NCI-H1417 (cell line): ENCODE measurements at places on chromosomes 1 and 21.

DNA sequence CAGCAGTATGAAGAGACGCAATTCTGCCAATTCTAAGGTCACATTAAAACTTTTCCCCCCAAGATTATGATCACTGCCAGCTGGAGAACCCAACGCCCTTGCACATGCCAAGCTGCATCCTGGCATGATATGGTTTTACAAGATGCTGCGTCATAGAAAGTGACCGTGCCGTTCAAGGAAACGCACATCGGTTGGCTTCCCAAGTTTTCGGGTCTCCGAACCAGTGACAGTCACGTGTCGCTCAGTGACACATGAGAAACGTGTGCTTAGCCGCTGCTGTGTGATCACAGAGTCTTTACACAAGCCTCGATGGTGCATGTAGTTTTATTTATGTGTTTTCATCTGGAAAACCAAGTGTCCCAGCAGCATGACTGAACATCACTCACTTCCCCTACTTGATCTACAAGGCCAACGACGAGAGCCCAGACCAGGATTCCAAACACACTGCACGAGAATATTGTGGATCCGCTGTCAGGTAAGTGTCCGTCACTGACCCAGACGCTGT, 7.4 kb downstream of the SMIM1 start:
- no peak for DNase-seq

- peak; percentile 87 for DNase-seq
Observed at GRCh38 chr1:226110249-226111097, 48.0 kb downstream of the H3-3A start.

DNA sequence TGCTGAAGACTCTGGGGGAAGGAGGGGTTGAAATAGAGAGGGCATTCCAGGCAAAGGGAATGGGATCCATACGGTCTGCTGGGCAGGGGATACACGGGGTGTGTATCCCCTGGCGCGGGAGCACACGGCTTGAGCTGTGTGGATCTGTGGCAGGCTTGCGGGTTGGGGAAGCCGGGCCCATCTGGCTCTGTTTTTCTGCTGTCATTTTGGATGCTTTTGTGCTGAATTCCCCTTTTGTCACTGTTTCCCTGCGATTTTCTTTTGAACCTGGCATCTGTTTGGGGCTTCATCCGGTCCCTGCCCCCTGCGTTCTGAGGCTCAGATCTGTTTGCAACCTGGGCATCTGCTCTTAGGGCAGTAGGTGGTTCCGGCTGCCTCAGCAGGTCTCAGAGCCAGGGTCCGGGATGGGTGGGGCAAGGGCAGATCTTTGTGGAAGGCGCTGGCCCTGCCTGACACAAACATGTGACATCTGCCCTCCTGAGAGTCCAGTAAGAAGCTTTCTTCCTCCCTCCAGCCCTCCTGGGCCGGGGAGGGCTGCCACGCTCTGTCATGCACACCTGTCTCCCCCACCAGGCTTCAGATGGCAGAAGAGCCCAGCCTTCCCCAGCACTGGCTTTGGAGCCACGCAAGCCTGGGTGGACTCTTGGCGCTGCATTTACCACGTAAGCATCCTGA, 84.0 kb downstream of the IGSF21 start:
- no peak for DNase-seq

DNA sequence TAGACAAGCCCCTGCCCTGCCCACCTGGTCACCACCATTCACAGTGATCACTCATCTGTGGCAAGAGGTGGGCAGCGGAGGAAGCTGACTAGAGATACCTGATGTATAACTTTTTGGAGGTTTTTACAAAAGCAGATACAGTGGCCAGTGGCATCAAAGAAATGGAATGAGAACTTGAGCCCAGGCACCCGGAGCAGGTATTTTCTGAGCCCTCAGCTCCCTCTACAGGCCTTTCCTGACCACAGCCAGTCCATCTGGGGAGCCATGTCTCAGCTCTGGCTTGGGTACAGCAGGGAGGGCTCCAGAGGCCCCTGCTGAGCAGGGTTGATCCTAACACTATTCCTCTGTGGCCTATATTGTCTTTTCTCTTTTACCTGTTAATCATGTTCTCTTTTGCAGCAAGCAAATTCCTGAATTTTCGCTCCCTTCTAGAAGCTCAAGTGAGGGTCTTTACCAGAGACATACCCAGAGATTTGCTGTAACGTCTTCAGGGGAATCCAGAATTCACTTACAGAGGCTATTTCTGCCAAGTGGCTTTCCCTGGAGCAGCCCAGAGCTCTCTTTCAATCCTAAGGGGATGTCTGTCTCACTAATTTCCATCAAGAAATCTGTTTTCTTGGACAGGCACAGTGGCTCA, 27.3 kb downstream of the GPR157 start:
- DNase-seq: peak; percentile 25

DNA sequence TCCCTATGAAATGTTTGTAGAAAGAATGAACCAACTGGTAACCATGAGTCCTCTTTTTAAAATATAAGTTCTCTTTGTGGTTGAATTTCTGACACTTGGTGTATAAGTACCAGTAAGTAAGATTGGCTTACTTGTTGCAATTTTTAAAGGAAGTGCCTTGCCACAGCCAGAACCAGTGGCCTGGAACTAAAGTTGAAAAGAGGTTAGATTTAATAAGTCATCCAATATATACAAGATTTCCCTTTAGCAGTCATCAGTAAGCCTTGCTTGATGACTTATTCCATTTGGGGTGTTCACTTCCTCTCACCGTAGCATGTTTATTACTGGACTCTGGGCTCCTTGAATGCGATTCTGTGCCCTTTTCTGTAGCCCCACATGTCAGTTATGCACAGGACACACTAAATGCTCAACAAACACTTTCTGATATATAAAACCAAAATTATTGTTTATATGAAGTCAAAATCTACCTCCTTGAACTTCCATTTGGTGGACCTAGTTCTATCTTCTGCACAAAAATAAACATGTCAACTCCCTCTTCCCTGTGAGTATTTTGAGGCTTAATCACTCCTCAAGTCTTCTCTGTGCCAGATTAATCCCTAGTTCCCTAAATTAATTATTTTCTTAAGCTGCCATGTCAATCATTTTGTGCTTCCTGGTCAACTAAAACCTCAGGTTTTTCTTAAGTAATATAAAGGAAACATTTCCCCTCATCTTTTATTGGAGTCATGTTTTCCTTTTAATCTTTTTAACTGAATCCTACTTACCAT, 218.1 kb downstream of the ST6GALNAC3 start:
- no peak for DNase-seq

DNA sequence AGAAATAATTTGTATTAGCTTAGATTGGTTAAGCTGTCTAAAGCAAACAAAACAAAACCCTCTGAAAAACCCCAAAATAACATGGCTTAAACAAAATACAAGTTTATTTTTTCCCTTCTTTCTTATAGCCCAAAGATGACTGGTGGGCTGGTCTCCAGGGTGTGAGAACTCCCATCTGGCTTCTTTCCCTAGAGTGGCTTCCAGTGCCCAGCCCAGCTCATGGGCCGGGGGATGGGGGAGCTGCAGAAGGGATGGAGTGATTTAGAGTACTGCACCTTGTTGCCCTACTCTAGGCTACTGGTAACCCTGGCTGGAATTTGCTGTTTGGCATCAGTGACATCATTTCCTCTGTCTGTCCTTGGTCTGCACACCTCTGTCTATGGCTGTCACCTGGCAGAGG, 223.0 kb downstream of the PBX1 start:
- no peak for DNase-seq

GRCh38 chr21:17537299-17537698, 24.5 kb downstream of the CXADR start:
- DNase-seq: no peak

DNA sequence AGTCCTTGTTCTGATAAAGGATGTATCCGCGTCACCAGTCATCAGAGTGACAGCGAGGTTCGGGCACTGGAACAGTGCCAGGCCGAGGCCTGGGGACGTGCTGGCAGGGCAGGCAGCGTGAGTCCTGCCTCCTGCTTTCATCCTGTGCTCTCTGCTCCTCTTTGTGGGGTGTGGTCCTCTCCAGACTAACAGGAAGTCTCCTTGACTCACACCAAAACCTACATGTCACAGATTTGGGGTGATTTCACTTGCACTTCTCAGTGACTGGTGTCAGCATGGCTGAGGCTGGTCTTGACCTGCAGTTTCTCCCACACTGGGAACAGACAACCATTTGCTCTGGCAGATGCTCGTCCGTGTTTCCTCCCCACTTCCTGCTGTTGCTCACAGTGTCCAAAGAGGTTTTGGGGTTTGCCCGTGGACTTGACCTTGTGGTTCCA, 8.8 kb upstream of the NLRP3 start:
- no peak for DNase-seq

GRCh38 chr1:66415866-66416265, 118.1 kb upstream of the SGIP1 start:
- DNase-seq: no peak

DNA sequence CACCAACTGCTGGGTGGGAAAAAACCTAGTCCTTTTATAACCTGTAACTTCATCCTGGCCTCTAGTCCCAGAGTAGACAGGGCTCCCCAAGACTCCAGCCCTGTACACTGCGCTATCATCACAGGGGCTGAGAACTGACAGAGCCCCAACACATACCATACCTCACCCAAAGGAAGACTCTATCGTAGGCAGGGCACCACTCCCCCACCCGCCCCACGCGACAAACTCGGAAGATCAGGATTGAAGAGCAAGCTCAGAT, 15.8 kb downstream of the INPP5B start:
- no peak for DNase-seq
